SHP77 treated with DMSO at 0.1 percent for 48 hours (cell line): ENCODE measurements at places on chromosomes 6 and 20.
A peak's percentile ranks its signal among the peaks of the same experiment; 100 is the strongest.

GRCh38 chr6:143457563-143458359 is 7.2 kb downstream of the PEX3 start:
- no peak for DNase-seq

DNA sequence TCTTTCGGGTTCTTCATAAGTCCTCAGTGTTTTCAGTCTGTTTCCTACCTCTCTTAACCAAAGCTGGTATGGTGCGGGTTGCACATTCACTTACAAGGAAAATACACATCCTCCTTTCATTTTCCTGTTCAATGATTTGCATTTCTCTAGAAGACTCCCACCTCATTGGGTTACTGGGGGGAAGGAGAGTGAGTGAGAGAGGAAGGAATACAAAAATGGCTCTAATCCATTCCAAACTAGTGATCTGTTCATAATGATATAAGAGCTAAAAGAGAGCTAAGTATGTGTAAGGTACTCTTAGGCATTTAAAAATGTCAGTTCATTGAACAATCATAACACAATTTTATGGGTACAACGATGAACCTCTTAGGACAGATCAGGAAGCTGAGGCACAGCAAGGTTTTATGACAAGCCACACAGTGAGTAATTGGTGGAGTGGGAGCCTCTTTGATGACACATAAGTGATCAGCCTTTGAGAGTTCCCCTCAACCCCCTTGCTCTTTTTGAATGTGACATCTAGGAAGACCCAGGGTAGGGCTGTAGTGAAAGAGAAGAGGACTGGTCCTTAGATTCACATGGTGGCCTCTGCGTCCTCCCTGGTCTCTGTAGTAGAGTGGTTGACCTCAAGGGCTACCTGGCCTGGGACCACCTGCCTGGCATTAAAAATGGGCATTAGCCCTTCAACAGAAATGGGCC is 328.4 kb upstream of the SOX4 start:
- DNase-seq = no peak

DNA sequence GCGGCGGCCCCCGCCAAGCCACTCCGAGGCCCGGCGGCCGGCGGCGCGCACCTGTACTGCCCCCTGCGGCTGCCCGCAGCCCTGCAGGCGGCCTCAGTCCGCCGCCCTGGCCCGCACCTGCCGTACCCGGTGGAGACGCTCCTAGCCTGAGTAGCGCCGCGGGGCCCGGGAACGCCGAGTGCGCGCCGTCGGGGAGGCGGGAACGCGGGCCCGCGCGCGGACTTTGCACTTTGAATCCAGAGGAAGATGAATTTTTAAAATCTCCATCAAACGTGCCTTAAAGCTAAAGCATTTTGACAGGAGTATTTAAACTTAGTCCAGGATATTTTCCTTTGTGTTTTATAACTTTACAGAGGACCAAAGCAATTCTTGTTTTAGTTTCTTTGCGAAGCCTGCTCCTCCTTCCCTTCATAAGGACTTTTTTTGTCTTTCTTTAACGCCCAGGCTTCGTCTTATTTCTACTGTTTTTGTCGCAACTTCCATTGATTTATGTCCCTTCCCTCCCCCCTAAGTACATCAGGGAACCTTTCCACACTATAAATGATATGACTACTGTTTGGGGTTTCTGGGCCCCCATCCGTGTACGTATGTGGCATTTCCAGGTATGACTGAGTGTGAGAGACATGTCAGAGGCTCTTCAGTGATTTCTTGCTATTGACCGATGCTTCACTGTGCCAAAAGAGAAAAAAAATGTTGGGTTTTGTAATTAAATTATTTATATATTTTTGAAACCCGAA is 2.0 kb downstream of the FOXQ1 start:
- DNase-seq = no peak

GRCh38 chr6:168778201-168778600 is 337.2 kb downstream of the SMOC2 start:
- no peak for DNase-seq

DNA sequence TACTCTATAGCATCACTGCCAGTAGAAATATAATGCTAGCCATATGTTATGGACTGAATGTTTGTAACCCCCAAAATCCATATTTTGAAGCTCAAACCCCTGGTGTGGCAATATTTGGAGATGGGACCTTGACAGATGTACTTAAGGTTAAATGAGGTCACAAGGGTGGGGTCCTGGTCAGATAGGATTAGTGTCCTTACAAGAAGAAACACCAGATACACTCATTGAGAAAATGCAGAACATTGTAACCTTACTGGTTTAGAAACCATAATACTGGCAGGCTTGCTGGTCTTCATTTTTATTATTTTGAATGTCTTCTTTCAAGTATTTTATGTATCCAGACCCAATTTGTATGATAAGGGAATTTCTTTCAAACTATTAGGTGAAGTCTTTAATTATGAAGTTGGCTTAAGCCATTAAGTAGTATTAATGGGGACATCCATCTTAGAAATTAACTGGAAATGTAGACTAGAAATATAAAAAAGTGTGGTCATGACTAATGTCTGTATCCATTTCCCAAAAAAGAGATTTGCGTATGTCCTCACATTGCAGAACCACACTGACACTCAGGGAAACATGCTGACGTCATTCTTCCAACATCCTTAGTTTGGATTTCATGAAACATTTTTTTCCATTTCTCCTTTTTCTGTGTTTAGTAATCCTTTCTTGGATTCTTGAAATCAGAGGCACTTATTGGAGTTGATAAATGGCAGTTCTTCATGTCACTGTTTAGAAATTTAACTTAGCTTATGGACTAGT is 32.4 kb downstream of the SLC16A10 start:
- no peak for DNase-seq

- peak; percentile 61 for DNase-seq
These were observed 195.0 kb upstream of the CEP162 start for GRCh38 chr6:84422380-84422968.

DNA sequence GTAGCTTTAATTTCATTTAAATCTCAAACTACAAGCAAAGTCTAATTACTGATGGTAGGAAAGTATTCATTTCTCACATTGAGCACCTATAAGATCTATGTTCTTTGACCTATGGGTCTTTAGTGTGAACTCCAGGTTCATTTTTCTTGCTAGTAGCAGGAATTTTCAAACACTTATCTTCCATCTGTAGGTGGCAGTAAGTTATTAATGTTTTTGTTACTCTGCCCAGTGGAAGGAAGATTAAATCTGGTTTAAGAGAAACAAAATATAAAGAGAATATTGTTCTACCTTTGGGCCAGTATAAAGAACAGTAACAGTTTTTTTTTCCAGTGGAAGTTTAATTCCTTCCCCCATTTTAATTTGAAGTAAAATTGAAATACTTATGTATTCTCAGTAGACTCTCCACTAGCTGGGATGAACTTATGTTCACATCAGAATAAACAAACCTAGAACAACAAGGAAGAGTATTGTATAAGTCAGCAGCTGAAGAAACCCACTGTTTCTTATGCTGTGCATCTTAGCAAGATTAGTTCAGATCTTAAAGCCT is 328.2 kb downstream of the PHF3 start:
- no peak for DNase-seq

GRCh38 chr6:56842686-56843475 is 112.0 kb upstream of the BEND6 start:
- DNase-seq = peak; percentile 37

DNA sequence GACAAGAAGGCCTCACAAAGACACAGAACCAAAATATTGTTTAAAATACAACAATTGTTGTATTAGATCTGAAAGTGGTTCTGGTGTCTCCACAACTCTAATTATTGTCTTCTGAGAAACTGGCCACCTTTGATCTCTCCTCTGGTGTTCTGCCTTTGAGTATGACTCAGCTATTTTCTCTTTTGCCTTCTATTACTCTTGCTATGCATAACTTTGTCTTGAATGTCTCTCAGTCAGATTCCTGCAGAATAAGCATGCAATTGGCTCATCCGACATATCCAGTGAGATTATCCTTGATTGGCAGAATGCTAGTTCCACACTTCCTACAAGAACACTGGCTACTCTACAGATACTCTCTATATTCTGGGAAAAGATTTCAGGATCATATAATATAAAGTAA is 14.3 kb upstream of the EPM2A start:
- DNase-seq = no peak

GRCh38 chr6:143741480-143741879 is 63.7 kb downstream of the PHACTR2 start:
- no peak for DNase-seq
